ENCODE measurements at places on chromosomes 6 and 20. TPM values are rescaled to one million over a fixed set of nuclear protein-coding genes. Genes with fewer than 3 reads are reported as not detected.
A peak's percentile ranks its signal among the peaks of the same experiment; 100 is the strongest.

LPA gene
- not detected for total RNA-seq

TINAG gene
- total RNA-seq = not detected

MATN4 gene
- total RNA-seq = 0.37 TPM

ISM1 gene
- 14.3 TPM for total RNA-seq

- H3K4me3 ChIP-seq = no peak overlapping the region
- peaks cover 16% of the 10 kb centered on the region for H3K27me3 ChIP-seq
- peak; percentile 2 for DNase-seq
- H3K36me3 ChIP-seq = no peaks in the 10 kb centered on the region
- H3K27ac ChIP-seq = no peak overlapping the region
Observed at GRCh38 chr6:133236932-133237331, 4.2 kb upstream of the EYA4 start.

DNA sequence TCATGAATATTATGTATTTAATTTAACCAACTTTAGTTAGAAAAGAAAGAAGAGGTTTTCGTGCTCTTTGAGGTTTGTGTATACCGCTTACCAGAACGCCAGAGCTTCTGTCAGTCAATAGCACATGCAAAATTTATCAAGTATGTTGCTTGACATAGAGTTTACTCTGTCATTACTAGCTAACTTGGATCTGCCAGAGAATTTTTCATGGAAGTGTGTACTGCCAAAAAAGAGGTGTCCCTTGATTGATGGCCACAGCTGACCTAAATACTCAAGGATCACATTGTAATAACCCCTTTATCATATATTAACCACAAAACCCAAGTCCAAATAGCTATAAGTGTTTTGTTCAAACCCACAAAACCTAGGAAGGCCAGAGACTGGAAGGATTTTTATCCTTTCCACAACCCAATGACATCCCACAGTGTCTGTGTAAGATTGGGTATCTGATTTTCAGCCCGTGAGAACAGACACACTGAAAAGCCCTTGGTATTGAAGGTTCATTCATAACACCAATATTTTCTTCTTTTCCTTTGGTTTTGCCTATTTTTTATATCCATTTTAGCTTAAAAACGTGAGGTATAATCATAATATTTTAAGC is 194.0 kb upstream of the EYA4 start:
- no peak for DNase-seq
- no peaks in the 10 kb centered on the region for H3K27me3 ChIP-seq
- H3K4me1 ChIP-seq = no peaks in the 10 kb centered on the region
- H3K4me3 ChIP-seq = no peak overlapping the region
- no peaks in the 10 kb centered on the region for H3K36me3 ChIP-seq

DNA sequence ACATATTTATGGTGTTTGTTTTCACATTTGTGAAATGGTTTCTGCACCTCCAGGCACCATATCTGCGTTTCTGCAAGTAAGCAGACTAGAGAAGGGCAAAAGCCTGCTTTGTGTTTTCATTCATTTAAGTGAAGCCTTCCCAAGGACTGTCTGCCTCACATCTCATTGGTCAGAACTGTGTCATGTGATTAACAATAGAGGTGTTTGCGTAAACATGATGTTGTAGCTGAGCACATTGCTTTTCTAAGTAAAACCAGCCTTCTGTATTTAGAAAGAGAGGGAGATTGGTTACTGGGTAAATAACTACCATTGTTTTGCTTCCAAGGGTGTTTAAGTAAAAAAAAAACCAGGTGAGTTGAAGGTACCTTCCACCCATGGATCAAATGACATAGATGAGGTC is 39.7 kb downstream of the SH3BGRL2 start:
- H3K4me3 ChIP-seq = no peak overlapping the region
- no peak for DNase-seq
- H3K27ac ChIP-seq = peak overlapping the region; percentile 68
- H3K36me3 ChIP-seq = no peaks in the 10 kb centered on the region

DNA sequence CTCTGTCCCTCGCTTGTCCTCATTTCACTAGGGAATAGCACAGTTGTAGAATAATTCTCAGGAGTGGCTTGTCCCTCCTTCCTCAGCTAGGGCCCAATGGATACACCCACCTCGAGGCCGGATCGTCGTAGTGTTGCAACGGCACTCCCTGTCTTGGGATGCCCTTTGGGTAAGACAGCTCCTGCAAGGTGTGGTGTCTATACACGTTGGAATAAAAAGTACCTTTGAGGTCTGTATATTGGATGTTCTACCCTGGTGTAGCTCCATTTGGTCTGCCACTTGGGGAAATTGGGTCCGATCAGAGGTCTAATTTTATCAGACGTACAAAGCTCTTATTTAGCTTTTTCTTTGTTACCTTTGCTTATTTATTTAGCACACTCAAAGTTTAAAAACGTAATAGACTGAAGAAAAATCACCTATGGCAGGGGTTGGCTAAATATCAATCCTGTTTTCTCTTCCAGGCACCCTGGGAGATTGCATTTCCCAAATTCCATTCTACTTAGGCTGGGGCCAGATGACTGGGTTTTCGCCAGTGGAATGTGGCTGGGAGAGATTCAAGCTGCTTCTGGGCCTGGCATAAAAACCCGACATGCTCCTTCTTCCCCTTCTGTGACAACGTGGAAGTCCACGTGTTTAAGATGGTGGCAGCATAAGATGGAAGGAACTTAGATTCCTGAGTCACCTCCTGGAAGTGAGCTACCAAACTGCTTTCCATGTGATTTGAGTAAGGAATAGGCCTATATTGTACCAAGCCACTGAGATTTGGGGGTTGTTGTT is 82.3 kb upstream of the CD83 start:
- H3K4me1 ChIP-seq = no peaks in the 10 kb centered on the region
- H3K27ac ChIP-seq = no peak overlapping the region
- H3K27me3 ChIP-seq = peaks cover 41% of the 10 kb centered on the region
- DNase-seq = no peak
- no peaks in the 10 kb centered on the region for H3K36me3 ChIP-seq

DNA sequence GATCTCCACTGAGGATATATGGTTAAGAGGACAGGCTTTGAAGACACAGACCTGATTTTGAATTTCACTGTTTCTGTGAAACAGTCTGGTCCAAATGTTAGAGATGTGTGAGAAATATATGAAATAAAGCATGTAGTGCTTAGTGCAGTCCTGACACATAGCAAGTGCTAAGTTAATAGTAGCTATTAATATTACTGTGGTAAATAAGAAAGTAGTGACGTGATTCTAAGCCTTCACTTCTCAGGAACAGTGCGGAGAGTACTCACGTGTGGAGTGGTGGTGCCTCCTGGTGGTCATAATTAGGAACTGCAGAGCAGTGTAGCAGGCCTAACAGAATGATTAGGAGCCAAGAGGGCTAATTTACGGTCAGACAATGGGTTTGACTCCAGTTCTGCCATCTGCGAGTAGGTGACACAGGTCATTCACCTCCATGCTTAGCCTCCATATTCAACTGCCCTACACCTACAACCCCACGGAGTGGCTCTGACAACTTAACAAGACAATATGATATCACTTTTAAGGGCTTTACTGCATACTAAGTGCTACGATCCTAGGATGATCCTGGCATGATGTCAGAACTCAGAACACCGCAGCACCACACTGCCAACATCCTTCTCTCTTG is 106.2 kb downstream of the JPH2 start:
- no peaks in the 10 kb centered on the region for H3K36me3 ChIP-seq
- H3K4me3 ChIP-seq = no peak overlapping the region
- peak; percentile 82 for DNase-seq

Measured in stomach (tissue), 19 donors.